NCI-H524 treated with DMSO at 0.1 percent for 48 hours (cell line): ENCODE measurements at places on chromosomes 1 and 21.
A peak's percentile ranks its signal among the peaks of the same experiment; 100 is the strongest.

- DNase-seq = no peak
Observed at GRCh38 chr21:31913182-31913608, 40.4 kb downstream of the HUNK start.

GRCh38 chr1:228646717-228647522, 88.4 kb upstream of the RHOU start:
- no peak for DNase-seq

DNA sequence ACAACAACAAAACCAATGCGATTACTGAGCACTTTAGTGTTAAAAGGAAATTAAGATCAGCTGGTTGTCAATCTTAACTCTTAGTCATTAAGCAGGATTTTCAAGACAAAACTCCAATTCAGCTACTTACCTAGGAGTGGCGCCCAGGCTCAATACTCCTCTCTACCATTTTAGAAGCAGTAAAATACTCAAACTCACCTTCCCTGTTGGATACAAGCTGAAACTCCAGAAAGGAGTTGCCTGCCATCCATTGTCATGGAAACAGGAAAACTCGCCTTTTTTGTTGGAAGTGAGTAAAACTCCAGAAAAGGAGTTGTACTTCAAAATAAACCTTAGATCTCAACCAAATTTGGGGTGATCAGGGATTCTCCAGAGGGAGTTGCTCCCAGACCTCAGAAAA, 127.0 kb upstream of the F3 start:
- DNase-seq = no peak

GRCh38 chr21:31360717-31361116, 16.7 kb upstream of the TIAM1 start:
- no peak for DNase-seq

- no peak for DNase-seq
Observed at GRCh38 chr1:6349254-6349943, 44.2 kb downstream of the ACOT7 start.

GRCh38 chr1:4169991-4170390, 269.9 kb upstream of the C1orf174 start:
- no peak for DNase-seq

DNA sequence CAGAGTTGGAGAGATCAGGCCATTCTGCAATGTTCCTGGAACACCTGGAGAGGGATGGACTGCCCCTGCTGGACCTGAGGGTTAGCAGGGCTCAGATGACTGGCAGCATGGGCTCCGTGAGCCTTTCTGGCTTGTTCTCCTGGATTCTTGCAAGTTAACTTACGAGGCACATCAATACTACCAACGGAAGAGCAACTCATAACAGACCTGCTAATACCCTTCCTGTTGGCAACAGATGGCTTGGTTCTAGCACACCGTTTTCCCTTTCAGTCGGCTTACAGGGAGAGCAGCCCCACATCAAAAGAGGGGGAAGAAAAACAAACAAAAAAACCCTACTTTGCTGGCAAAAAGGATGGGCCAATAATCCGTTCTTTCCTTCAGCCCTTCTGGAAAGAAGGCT, 47.9 kb downstream of the SLC66A1 start:
- DNase-seq = no peak

GRCh38 chr1:229819091-229819490, 193.0 kb downstream of the URB2 start:
- DNase-seq = no peak

DNA sequence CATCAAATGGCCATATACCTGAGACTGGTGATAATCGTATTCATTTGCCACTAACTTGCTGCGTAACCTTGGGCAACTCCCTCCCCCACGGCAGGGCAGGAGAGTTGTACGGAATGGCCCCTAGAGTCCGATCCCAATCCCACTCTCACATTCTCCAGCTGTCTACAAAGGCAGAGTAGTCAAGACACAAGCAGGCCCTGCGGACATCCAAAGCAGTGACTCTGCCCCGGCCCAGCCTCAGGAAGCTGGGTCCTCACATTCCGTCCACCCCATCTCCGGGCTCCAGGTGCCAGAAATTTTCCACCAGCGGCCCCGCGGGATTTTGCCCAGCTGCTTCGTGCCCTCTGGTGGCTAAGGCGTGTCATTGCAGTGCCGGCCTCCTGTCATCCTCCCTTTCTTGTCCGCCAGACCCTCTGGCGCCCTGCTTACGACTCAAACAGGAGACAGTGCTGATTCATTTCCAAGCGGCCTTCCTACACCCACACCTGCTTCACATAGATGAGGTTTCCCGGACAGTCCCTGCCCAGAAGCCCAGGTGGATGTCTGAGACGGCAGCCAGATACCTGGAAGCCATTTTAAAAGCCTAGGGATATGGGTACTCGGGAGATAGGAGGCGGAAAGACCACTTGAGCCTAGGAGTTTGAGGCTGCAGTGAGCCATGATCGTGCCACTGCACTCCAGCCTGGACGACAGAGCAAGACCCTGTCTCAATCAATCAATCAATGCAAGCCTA, 2.9 kb upstream of the S100A2 start:
- DNase-seq = peak; percentile 55

DNA sequence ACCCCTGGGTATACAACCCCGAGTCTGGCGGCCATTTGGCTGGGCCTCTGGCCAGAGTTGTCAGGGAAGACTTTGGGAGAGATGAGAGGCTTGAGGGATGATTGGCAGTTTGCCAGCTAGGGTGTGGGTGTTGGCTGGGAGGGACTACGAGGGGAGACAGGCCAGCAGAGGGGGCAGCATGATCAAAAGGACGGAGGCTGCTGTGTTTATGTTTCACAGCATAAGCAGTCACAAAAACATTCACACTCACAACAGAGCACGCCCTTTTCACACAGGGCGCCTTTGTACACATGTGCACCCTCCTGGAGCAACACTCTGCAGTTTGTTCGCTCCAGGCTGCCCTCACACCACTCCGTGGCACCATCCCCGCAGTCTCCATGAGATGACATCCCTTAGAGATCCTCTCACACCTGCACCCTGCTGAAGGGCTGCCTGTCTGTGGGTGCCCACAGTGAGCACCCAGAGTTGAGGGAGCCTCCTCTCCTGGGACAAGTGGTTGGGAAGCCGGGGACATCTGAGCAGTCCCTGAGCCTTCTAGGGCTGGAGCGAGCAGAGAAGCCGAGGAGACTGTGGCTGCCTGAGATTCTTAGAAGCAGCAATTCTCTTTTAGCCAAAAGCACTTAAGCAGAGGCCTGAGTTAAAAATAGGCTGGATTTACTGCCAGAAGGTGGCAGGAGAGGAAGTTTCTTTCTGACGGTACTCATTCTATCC, 15.4 kb downstream of the EFNA3 start:
- DNase-seq = peak; percentile 34

GRCh38 chr1:205061227-205061626, 18.2 kb downstream of the CNTN2 start:
- no peak for DNase-seq

DNA sequence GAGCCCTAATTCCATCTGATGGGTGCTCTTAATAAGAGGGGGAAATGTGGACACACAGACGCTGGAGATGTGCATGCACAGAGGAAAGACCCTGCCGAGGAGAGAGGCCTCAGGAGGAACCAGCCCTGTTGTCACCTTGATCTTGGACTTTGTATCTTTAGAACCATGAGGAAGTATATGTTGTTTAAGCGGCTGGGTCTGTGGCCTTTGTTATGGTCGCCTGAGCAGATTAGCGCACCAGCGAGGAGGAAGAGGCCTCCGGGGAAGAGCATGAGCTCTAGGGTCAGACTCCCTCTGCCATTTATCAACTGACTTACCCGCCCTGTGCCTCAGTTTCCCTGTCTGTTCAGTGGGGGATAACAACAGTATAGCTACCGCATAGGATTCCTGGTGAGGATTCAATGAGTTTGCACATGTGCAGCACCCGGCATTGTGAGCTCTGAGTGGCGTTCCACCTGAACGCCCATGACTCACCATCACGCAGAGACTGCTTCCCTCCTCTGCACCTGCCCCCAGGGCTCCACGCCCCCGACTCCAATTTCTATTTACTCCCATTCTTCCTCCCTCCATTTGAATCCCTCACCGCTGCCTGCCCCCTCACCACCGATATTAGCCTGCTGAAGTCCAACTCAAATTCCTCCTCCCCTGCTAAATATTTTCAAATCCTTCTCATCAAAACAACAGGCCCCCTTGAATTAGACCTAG, 67.2 kb downstream of the ATP5PO start:
- no peak for DNase-seq

DNA sequence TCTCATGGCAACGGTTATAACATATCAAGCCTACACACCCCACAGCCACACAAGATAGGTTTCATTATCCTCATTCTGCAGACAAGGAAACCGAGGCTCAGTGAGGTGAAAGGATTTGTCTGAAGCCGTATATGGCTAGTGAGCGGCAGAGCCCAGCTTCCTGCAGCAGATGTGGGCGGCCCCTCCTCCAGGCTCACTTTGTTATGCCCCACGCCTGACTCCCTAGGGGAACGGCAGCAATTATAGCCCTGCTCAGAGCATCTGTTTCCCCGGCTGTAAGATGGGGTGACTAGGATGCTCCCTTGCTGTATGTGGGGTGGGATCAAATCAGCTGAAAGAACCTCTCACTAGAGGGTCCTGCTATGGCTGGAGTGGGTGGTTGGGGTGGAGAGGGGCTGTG, 22.1 kb downstream of the GRHL3 start:
- DNase-seq = peak; percentile 61

- DNase-seq = no peak
Observed at GRCh38 chr21:26788790-26789189, 56.4 kb downstream of the ADAMTS1 start.

DNA sequence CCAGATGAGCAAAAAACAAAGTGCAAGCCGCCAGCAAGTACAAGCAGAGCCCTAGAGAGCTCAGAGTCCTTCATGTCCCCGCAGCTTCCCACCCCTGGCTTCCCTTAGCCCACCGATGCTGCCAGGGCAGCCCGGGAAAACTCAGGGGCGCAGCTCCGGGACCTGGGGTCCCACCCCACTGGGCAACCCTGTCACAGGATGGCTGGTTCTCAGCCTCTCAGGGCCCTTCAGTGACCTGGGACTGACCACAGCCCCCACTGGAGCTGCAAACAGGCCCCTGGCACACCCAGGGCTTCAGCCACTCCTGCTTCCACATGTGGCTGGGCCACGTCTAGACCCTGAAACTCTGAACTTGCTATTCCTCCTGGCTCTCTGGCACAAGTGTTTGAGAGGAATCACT, 49.5 kb downstream of the CHD5 start:
- DNase-seq = no peak

GRCh38 chr1:60596791-60597750, 485.3 kb upstream of the NFIA start:
- no peak for DNase-seq

DNA sequence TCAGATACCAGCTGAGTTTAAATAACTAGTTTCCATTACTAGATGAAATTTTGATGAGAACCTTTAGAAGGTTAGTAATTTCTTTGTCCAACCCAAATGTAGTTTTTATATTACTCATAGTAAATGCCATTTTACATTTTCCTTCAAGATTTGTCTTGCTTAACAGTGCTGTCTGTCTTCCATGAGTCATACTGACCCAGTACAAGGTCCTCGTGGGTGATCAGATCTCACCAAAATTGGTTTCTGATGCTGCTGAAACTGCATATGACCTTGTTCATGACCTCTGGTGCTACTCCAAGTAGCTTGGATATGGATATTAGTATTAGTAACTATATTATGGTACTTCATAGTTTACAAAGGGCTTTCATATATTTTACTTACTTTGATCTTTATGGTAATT, 207.1 kb downstream of the RYR2 start:
- no peak for DNase-seq

GRCh38 chr21:21547368-21547953, 549.3 kb downstream of the NCAM2 start:
- no peak for DNase-seq

- no peak for DNase-seq
Observed at GRCh38 chr1:72140222-72140621, 142.1 kb downstream of the NEGR1 start.

DNA sequence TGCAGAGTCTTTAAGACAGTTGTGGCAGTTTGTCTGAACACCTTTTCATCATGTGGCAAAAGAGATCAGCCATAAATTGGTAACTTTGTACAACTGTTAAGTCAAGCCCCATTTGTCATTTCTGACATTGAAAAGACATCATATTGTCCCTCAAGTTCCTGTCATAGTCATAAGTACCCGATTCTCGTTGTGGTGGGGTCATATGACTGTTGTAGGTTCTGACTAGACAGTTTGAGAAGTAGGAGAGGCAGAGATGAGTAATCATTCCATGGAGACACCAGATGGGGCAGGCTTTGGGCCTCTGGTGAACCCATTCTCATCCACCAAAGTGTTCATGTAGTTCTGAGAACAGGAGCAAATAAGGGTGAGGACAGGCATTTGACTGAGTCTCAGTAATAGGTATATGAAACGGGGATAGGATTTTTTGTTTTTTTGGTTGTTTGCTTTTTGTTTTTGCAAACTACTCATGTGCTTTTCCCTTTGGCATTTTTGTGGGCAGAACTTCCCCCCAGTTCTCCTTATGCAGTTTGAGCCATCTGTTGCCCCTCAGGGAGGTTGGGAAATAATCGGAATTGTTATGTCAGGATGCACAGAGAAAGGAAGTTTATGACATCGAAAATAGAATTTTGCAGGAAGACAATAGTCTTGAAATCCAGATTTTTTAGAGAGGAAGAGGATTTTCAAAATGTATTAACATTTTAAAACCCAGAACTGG, 86.9 kb upstream of the KCNE2 start:
- DNase-seq = no peak

DNA sequence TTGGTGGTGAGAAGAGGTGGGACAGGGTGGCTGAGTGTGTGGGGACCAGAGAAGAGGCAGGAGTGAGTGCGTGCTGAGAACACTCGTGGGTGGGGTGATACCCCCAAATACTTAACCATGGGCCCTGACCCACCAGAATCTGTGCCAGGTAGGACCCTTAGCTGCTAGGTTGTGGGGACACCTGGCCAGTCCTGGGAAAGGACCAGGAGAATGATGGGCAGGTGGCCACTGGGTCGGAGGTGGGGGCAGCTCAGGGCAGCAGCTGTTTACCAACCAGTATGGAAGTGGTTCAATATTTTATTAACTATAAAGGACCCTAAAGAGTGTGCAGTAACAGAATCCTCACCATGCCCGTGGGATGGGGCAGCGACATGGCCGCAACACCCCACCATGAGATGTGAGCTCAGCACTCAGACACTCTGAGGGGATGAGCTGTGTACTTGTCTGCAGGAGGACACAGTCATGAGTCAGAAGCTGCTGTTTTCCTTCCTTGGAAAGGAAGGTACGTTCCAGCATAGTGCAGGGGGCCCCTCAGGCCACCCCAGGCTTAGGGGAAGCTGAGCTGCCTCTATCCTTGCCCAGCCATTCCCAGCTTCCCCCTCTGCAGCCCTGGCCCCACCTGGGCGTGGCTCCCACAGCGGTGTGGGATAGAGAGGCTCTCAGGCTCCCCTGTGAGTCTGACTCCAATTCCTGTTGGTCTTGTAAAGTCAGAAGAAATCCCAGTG, 25.4 kb downstream of the TEX35 start:
- DNase-seq = no peak

DNA sequence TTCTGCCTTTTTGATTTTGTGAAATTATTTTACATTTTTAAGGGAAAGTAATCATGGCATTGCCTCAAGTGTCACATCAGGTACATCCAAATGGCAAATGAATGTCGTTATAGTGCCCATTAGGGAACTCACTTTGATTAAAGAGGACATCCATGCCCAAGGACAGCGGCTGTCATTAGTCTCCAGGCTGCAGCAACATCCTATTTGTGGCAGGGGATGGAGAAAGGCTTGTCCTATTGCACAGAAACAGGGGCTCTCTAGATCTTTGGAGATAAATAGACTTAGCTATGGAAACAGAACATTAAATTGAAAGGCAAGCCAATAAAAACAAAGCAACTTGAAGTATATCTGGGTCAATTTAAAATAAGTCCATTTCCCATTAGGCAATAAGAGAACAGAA, 439.3 kb downstream of the NEGR1 start:
- no peak for DNase-seq
